ENCODE measurements at places on chromosomes 2 and 18.

DNA sequence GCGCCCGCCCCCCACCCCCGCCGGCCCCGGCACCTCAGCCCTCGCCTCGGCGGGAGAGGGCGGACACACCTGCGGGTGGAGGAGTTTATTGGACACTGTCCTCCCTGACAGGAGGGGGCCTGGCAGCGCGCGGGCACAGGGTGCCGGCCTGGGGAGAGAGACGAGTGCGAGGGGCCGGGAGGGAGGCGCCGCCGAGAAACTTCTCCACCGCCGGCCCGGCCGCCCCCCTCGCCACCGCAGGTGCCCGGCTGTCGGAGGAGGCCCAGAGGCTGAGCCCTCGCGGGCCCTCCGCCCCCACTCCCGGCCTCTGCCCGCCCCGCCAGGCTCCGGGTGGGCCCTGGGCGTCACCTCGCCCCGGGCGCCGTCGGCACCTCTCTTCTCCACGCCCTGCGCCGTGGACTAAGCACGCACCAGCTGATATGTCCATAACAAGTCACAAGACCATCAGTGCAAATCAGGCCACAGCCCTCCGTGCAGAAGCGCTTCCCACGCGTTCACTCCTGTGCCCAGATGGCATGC lies 311.3 kb downstream of the CELF4 start:
- DNase-seq: no peak

GRCh38 chr2:9095226-9095625 lies 91.7 kb upstream of the MBOAT2 start:
- no peak for DNase-seq

- DNase-seq: no peak
Measured at GRCh38 chr2:121664713-121665112, 15.5 kb upstream of the CLASP1 start.

DNA sequence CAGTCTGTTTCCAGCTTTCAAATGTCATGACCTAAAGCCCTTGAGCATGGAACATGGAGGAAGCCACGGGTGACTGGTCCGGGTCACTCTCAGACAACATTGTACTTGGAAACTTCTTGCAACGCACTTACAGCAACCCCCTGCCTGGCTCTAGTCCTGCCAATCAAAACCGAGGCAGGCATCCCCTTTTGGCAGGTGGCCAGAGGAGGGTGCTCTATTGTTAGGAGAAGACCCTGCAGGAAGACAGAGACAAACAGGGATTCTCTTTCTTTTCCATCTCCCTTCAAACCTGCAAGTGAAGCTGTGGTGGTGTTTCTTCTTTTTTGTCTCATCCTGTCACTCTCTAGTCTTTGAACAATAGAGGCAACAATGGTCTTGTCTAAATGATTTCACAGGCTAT lies 667.2 kb downstream of the ZEB2 start:
- no peak for DNase-seq

DNA sequence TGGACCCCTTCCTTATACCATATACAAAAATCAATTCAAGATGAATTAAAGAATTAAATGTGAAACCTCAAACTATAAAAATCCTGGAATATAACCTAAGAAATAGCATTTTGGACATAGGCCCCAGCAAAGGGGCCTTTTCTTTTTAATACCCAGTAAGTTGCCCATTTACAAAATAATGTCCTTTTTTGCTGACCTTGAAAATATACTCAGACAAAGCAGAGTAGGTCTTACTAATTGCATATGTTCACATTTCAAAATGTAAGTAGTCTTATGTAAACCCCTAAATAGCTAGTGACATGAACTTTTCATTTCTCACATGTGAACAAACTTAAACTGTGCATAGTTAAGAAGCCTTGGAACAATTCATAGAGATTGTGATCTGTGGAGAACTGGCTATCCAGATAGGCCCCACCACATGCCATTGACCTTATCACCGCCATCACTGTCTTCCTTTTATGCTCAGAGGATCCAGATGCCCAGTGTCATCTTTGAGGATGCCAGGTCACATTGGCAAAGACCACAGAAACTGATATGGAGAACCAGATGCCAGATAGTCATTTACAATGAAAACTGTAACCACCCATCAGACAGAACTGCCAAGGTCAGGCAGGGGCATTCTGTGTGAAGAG lies 282.4 kb upstream of the RAB12 start:
- no peak for DNase-seq

- DNase-seq: no peak
Measured at GRCh38 chr2:33033606-33034081, 86.9 kb downstream of the LTBP1 start.

- DNase-seq: peak; percentile 87
Measured at GRCh38 chr2:241741016-241741415, 6.6 kb downstream of the D2HGDH start.

- no peak for DNase-seq
Measured at GRCh38 chr18:56825878-56826277, 174.7 kb downstream of the WDR7 start.

GRCh38 chr2:23772684-23773083 lies 154.2 kb downstream of the ATAD2B start:
- no peak for DNase-seq

GRCh38 chr18:1846640-1847039 lies 724.7 kb downstream of the METTL4 start:
- DNase-seq: no peak

GRCh38 chr2:154549869-154550268 lies 148.6 kb upstream of the KCNJ3 start:
- no peak for DNase-seq

GRCh38 chr18:50013363-50014138 lies 181.4 kb downstream of the MYO5B start:
- no peak for DNase-seq

- DNase-seq: peak; percentile 64
Measured at GRCh38 chr2:201118961-201119854, 3.2 kb downstream of the CFLAR start.

DNA sequence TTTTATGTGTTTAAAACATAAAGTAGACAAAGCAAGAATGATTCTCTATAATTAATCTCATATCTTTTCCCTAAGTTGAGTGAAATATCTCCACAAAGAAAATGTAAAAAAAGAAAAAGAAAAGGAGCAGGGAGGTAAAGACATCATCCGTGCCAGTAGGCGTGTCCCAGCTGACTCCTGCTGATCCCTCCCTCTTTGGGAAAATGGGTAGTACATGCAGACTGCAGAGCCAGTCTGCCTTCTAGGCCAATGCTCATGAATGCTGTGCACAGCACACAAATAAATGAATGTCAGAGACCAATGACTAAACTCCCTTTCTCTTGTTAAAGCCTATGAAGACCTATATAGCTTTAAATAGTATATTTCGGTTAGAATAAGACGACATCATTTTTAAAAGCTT lies 64.7 kb downstream of the RAPH1 start:
- DNase-seq: no peak

- DNase-seq: peak; percentile 67
Measured at GRCh38 chr2:73859721-73860586, 31.2 kb downstream of the STAMBP start.

DNA sequence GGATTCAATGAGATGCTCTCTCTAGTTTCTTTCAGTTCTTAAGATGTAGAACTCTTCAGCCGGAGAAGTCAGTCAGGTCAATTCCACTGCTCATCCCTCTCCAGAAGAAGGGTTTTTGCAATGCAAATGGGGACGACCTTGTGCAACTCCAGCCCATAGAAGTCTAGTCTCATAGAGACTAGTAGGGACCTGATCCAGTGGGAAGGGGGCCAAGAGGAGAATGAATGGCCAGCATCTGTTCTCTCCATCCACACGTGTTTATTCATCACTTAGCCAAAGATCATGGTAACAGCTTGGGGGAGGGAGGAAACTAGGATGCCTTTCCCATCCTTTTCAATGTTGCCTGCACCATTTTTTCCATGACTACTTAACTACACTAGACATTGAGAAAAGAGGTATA lies 120.2 kb downstream of the LAMA3 start:
- no peak for DNase-seq

DNA sequence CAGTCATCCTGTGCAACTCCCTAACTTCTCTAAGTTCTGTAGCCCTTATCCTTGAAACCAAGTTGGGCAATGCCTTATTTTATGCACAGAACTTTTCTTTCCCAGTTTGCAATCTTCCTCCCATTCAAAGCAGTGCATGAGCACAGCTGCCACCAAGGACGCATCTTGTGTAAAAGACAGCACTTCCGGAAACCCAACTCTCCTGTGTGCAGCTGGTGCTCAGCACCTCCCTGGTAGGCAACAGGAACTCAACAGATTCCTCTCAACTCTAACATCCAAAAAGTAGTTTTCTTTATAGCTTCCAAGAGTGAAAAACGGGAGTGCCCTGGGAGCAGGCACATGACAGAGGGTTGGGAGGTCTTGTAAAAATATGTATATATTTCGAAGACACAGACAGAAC lies 2.2 kb downstream of the TMEM18 start:
- DNase-seq: no peak

DNA sequence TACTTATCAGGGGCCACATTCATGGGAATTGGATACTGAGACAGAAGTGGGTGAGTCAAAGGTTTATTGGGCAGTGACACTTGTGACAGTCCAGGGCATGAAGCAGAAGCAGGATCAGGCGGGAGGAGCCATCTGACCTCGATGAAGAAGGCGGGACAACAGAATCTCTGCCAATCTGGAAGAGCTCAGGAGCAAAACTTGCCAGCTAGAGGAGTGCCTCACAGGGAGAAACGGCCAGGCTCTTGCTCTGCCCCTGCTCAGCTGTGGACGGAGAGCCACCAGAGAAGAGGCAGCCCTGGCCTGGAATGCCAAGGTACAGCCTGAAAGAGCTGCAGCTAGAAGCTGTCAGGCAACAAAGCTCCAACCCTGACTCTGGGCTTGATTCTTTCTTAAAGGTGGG lies 16.9 kb downstream of the DAW1 start:
- no peak for DNase-seq

- DNase-seq: no peak
Measured at GRCh38 chr2:107621186-107622165, 205.2 kb upstream of the RGPD4 start.

GRCh38 chr2:120470041-120470965 lies 124.4 kb downstream of the INHBB start:
- DNase-seq: no peak

GRCh38 chr18:36316246-36316645 lies 18.7 kb downstream of the FHOD3 start:
- DNase-seq: no peak

- DNase-seq: peak; percentile 75
Measured at GRCh38 chr2:232611559-232612218, 21.7 kb upstream of the EFHD1 start.

DNA sequence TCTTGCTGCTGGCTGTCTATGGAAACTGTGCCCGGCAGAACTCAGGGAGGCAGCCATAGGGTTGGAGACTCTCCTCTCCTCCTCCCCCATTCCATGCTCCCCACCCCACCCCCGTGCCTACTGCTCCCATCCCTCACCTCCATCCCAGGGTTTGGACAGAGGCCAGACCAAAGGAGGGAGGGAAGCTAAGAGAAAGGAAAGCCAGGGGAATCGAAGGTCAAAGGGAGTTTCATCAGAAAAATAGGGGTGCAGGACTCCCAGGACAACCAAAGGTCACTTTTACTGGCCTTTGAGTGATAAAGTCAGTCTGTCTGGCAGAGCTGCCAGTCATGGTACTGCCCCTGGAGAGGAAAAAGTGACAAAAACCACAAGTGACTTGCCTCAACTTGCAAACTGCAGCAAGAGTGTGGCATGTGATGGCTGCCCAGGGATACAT lies 187.3 kb upstream of the CTAGE1 start:
- no peak for DNase-seq

DNA sequence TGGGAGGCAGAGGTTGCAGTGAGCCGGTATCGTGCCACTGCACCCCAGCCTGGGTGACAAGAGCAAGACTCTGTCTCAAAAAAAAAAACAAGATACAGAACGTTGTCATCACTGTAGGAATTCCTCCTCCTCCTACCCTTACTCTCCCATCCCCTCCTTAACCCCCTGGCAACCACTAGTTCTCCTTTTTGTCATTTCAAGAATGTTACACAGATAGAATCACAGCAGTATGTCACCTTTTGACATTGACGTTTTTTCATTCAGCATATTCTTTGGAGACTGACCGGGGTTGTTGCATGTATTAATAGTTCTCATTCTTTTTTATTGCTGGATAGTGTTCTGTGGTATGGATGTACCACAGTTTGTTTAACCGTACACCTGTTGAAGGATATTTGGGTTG lies 32.4 kb downstream of the TTLL4 start:
- DNase-seq: no peak

DNA sequence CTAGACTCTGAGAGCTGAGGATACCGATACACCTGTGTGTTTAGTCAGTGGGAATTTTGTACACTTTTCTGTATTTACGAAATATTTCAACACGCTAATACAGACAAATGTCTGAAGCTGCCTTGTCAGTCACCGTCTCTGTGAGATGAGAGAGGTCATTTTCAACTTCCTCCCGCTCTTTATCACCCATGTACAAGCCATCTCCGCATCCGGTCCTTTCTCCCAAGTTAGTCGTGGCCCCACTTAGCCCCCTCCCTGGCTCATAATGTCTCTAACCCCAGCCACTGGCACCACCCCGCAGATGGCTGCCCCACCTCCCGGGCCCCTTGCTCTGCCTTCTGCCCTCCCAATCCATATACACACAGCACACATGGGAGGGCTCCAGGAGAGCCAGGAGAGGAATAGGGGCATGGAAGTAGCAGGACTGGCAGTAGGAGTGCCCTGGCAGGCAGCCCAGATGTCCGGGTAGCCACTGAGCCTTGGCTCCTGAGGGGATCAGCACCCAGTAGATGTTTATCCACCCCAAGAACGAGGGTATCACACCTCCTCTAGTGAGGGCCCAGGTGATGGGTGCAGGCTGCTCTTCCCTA lies 2.0 kb upstream of the RUFY4 start:
- no peak for DNase-seq
